ENCODE measurements at places on chromosomes 5 and 9.

DNA sequence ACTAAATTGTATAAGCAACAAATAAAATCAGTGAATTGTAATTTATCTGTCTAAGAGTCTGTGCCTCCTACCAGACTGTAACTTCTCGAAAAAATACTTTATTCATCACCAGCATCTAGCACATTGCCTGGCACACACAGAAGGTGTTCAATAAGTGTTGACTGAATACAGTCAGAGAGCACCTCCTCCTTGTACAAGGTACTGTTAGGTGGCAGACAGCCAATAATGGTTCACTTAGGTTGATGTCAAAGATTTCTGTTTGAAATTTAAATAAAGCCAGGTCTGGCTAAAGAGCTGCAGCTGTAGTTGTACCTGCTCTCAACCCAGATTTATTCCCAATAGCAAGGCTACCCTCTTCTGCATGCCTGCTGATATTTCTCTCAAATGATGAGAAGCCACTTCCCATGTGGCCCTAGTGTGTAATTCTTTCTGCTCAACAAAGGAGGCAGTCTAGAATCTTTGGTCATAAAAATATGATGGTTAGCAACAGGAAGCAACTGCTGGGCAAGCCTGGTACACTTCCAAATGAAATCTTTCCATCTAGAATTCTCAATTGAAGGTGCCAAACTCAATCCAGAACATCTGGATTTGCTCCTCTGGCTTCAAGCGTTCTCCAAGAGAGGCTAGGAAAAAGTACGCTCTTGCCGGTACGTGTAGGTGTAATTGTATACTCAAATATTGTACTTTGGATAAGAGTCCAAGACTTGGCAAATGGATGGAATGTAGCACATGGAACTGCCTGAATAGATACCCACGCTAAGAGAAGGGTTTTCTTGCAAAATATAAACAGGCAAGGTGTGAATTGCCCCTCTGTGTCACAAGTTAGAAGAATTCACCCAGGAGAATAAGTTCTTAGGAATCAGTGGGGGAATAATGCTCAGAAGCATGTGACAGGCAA, 95.6 kb downstream of the NR6A1 start:
- no peak for DNase-seq

DNA sequence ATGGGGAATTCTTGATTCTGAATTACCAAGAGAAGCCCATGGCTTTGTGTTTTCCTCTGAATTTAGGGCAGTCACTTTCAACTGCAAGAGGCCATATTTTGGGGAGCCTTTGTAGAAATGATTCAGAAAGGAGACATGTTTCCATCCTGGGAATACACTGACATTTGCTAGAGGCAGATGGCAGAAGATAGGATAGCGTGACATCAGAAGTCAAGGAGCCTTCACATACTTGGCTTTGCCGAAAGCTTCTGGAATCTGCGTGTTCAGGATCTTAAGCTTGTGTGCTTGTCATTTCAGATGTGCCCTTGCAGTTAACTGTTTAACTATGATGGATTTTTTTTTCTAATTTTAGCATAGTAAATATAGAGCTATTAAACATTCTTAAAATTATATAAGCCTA, 296.2 kb downstream of the ARHGEF28 start:
- DNase-seq = no peak

DNA sequence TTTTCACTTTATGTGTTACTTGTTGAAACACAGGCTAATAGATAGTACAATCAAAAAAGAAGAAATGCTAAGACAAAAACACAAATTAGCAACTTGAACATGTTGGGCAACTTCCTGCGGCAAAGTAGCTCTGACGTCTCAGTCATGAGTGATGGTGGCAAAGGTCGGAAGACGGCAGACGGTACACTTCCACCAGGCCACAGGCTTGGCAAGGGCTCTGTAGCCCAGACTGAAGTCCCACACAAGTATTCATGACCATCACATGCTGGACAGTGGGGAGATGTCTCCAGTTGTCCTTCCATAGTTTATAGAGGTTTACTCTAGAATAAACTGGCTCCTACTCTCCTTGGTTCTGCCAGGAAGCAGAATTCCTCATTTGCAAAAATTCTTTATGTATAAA, 831.3 kb downstream of the MTRR start:
- DNase-seq = no peak

DNA sequence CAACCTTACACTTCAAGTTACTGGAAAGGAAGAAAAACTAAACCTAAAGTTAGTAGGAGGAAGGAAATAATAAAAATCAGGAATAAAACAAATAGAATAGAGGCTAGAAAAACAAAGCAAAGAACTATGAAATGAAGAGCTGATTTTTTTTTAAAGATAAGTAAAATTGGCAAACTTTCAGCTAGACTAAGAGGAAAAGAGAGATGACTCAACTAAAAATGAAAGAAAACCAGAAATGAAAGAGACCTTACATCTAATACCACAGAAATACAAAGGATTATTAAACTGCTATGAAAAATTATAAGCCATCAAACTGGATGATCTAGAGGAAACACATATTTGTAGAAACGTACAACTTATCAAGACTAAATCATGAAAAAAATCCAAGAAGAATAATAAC, 60.0 kb downstream of the PRRC1 start:
- no peak for DNase-seq

All from ureter (tissue), 1 donor.